GM18507 (cell line): ENCODE measurements at places on chromosomes 2 and 18.

GRCh38 chr2:125364192-125364983 is 1291.6 kb upstream of the GYPC start:
- DNase-seq: no peak

DNA sequence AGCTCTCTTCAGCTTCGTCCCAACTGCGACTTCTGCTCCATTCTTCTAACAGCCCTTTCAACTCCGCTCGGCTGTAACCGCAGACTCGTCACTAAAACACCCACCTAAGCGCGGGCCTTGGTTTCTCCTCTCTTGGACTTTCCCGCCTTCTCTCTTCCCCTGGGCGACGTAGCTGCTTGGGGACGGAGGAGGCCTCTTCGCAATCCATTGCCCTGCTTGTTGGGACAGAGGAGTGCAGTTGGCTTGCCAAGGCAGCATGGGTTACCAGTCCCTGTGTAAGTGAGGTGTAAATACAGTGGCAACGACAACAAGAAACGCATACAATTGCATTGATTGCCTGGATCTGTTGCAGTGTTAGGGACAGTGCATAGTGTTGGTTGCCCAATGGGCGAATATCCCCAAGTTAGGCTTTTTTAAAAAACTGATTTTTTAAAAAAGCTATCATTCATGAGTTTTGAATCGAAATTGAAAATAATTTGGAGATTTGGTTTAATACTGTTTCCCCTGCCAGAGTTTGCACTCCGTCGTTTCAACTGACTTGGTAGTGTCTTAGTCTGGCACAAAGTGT is 484 bp upstream of the DARS1 start:
- DNase-seq: peak; percentile 30

- DNase-seq: no peak
Observed at GRCh38 chr2:38284971-38285370, 92.1 kb downstream of the ATL2 start.

DNA sequence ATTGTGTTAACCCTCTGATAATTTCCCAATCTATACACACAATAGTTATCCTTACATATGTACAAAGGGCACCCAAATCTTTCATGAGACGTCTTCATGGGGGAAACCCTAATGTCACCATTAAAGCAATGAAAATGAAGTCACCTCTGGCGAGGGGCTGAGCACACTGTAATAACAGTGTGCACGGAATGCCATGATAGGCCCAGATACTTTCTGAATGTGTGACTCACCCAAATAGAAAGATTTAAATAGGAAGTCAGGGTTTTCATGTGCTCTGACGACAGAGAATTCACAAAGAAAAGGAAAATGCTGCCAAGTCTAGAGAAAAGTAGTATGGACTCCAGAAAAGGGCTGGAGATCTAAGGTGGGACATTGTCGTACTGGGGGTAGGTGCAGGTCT is 128.3 kb downstream of the SATB2 start:
- no peak for DNase-seq

- DNase-seq: no peak
Observed at GRCh38 chr18:6610466-6610865, 119.0 kb upstream of the ARHGAP28 start.

DNA sequence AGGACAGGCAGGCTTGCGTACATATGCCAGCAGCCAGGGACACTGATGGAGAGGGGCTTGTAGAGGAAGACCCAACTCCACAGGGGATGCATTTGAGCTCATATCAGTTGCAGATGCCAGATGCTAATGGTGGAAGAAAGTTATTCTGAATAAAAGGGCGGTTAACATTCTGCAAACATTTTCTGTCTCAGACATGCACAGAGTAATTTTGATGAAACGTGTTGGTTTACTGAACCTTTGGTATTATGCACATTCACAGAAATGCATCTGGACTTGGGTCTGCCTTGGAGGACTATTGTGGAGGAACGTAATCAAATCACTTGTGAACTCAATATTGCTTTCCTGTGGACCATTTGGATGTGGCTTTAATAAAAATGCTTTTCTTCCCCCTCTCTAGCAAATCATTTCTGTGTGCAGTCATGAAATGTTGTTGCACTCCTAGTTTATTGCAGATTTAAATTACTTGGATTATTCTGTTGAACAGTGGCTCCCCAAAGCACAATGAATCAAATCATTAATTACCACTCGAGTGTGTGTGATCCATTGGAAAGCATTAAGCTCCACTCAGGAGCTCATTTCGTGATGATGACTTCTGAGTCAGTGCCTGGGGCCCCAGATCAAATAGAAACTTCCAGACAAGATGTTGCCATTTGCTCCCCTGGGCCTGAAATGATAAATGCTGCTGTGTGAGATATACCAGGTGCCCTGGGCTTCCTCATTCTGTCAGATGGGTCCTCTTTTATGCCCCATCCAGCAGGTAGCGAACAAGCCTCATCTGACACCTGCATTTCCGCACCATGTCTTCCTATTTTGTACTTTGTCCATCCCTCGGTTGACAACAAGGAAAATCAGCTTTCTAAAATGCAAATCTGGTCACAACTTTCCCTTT is 697.0 kb upstream of the HS6ST1 start:
- no peak for DNase-seq

GRCh38 chr2:177740700-177741099 is 331.9 kb downstream of the PDE11A start:
- no peak for DNase-seq

GRCh38 chr2:200584639-200585038 is 1.2 kb upstream of the AOX1 start:
- no peak for DNase-seq

DNA sequence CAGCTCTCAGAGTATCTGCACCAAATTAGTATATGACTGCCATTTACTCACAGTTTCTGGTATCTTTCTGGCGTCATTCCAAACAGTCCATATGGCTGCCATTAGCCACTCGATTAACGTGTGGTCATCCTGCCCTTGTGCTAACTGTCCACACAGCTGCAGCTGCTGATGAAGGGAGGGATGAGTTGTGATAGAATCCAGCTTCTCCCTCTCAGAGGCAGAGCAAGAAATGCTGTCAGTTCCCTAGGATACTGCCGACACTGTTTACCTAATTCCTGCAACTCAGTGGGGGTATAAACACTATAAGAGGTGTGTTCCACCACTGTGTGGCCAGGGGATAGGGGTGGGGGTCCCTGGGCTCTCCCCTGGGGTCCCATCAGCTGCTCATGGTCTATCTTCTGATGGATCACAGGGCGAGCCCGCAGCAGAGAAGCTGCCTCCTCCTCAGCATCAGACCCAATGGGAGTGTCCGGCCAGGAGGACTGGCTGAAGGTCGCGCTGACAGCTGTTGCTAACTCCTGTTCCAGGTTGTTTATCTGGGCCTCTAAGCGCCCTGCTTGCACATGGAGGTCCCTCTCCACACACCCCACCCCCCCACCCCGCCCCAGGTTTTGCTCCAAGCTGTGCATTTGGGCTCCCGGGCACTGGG is 17.3 kb upstream of the KLHL23 start:
- DNase-seq: no peak

GRCh38 chr2:18611604-18612003 is 22.2 kb upstream of the NT5C1B start:
- no peak for DNase-seq

- no peak for DNase-seq
Observed at GRCh38 chr18:40866013-40866645, 1088.9 kb upstream of the PIK3C3 start.

- DNase-seq: no peak
Observed at GRCh38 chr2:113376253-113376912, 61.1 kb upstream of the ZNG1B start.

- peak; percentile 54 for DNase-seq
Observed at GRCh38 chr2:95389245-95390119, 13.0 kb upstream of the FAHD2A start.

- no peak for DNase-seq
Observed at GRCh38 chr2:26941486-26941885, 29.0 kb upstream of the MAPRE3 start.

- DNase-seq: no peak
Observed at GRCh38 chr2:48511849-48512470, 18.0 kb upstream of the STON1 start.

DNA sequence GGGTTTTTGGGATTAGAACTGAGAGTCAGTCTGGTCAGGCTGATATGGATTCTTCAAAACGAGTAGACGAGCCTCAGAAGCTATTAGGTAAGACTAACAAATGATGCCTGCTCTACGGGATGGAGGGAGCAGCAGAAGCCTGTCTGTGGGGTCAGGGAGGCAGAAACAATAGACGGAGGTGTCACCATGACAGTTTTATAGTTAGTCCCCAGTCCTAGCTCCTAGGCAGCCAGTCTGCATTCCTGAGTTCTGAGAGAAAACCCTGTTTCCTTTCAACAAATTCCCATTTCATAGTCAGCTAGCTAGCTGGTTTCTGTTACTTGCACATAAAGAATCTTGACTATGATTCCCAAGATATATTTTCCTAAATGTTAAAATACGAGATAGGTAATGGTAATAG is 542.1 kb downstream of the PID1 start:
- no peak for DNase-seq

DNA sequence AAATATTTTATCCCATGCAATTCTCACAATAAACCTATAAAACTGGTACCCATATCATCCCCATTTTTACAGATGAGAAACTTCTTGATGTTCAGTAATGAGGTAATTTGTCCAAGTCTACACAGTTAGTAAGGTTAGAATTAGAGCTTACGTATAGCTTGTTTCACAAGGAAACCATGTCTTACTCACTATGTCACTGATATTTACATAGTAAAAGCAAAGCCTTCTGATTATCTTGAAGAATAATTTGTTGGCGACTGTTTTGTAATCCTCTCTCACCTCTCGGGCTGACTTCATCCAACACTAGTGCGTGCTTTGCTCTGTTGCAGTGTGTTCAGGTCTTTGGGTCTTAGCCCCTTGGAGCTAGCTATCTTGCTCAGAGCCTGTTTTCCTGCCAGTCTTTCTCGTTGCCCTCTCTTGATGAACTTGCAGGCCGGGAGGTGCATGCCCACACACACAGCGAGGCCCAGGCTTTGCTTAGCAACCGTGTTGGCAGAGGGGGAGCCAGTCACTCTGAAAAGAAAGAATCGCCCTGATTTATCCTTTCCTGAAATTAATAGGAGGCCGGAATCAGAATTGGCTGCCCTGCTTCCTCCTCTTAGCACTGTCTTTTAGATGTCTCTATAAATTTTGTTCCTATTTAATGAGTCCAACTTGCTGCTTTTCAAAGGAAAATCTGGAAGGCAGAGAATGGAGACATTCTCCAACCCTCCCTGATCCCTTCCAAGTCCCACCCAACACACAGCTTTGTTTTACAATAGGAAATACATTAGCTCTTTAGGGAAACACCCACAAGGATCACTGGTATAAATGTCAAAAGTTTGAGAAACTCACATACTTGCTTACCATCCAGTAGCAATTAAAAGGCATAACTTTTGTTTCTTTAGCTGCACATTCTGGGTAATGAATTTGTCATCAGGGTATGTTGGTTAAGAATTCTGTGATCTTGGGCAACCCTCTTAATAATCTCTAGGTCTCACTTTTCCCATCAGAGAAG is 97.6 kb upstream of the SEC11C start:
- no peak for DNase-seq

DNA sequence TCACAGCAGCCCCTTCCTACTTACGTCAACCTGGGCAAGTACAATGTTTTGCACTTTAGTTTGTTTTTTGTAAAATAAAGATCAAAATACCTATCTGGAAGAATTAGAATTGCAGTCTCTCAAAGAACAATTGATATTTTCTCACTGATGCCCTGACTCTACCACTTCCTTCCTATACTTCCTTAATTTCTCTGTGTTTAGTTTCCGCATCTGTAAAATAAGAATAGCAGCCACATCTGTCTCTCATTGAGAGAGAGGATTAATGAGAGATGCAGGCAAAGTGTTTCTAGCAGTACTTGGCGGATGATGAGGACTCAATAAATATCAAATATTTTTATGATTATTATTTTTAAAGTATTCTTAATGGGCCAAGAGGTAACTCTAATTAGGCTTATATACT is 122.6 kb upstream of the PIEZO2 start:
- DNase-seq: no peak

DNA sequence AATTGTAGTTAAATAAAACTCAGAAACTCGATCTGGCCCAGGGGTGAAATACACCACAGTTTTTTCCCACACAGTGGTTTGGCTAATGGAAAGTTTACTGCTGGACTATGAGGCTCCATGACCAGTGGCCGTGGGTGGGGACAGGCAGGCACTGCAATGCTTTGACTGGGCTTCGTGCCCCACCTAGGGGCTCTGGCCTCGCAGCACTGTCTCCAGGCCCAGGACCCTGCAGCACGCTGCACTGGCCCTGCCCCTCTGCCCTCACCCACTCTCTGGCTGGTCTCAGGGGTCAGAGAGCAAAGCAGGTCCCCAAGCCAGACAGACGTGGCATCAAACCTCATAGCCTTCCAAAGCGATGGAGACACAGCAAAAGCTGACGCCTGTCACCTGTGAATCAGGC is 13.4 kb upstream of the B3GNT7 start:
- no peak for DNase-seq

- no peak for DNase-seq
Observed at GRCh38 chr2:190467575-190468083, 59.5 kb downstream of the MFSD6 start.

- DNase-seq: no peak
Observed at GRCh38 chr2:9897331-9897737, 54.1 kb downstream of the TAF1B start.

DNA sequence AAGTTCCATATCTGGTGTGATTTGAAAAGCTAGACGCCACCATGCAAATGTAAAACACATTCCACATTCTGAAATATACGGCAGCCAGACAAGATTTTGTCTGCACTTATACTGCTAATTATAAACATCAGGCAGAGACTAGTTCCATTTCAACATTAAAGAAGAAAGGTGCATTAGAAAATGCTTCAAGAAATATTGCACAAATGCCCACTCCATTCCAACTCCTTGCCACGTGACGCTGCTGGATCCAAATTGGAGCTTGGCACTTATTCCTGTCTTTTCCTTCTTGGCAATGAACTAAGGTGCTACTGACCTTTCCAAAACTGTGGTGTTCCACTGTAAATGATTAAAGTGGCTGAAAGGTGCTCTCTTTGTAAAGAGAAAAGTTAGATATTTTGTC is 6.3 kb downstream of the COL6A3 start:
- DNase-seq: no peak

DNA sequence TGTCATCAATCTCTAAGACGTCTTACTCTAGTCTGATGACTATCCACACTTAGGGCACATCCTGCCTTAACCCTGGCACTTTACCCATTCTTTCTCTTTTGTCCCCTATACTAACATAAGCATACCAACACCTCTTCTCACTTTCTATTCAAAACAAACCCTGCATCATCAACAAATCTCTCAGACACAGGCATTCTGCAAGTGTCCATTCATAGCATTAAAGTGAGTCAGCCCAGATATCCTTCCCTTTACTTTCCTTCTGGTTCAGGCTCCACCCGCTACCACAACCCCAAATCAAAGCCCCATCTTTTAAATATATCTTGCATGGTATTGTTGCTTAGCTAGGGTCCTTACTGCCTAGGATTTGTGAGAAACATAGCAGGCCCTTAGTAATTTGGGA is 3.8 kb downstream of the GRB14 start:
- DNase-seq: no peak

GRCh38 chr2:191728750-191729624 is 51.1 kb downstream of the NABP1 start:
- no peak for DNase-seq

DNA sequence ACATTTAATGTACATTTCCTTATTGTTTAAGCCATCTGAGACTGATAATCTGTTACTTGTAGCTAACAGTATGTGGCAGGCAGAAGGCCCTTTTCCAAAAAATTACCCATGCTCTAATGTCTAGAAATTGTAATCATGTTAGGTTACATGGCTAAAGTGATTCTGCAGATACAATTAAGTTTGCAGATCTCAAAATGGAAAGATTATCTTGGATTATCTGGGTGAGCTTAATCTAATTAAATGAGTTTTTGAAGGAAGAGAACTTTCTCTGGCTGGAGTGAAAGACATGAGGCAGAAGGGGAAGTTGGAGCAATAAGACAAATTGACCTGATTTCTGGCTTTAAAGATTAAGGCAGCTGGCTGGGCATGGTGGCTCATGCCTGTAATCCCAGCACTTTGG is 76.3 kb downstream of the MBD2 start:
- DNase-seq: no peak
